ENCODE measurements at places on chromosomes 3 and 15.

DNA sequence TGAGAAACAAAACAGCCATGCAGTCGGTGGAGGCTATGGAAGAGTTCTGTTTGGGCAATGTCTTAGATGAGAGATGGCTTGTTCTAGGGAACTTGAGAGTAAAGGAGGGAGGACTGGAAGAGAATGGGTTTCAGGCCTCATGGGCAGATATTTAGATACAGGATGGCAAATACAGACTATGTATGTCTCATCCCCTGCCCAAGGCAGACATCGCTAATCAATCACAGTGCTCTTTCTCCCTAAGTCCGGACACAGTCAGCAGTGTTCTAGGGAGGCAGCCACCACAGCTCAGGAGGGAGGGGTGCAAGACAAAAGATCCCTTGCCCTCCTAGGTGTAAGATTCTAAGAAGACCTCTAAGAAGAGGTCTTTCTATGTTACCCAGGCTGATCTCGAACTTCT lies 159.3 kb upstream of the TLE3 start:
- DNase-seq: no peak

GRCh38 chr15:100759106-100759505 lies 120.5 kb upstream of the ALDH1A3 start:
- DNase-seq: no peak

DNA sequence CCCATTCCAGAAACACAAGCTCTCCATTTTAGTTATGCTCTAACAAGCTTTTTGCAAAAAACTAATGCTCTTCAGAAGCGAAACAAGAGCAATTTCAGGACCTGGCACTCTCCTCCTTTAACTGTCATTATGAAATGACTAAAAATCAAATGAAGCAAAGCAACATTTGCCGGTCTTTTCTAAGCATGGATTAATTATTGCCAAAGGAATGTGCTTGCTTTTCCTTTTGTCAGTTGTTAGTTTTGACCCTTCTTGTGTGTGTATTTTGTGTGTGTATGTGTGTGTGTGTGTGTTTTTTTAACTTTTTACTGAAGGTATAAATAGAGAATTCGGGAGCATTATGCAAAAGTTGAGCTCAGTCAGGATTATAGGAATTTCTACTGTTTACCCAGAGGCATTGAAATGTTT lies 509.1 kb downstream of the TUSC7 start:
- DNase-seq: no peak

- peak; percentile 50 for DNase-seq
Observed at GRCh38 chr3:127694467-127695215, 21.9 kb downstream of the ABTB1 start.

DNA sequence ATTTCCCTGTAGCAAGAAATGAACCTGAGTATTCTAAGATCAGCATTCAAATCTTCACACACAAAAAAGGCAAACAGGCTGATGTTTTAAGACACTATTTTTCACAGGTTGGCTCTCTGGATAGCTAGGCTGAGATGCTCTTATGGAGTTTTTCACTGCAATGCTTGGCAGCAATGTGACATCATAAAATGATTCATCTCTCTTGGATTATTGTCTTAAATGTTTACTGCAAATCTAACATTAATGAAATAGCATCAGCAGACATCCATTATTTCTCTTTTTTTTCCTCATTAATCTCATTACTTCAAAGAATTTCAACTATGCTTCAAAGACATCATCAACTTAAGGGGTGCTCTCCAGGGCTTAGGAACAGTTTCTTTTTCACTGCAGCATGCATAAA lies 23.6 kb upstream of the SSUH2 start:
- DNase-seq: no peak

DNA sequence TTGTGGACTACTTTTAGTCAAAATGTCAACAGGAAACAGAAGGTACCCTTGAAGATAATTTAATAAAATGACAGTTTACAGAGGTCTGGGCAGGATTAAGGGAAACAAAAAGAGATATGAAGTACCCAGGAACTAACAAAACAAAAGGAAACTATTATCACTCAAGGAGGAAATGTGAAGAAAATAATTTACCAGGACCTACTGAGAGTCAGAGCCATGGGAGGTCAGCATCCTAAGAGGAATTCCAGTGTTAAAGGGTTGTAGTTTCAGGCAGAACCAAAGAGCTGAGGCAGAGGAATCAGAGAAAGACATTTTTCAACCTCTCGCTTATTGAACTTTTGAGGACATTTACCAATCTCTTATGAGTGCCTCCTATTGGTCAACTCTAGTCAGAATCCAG lies 408.9 kb upstream of the CBLB start:
- DNase-seq: no peak

DNA sequence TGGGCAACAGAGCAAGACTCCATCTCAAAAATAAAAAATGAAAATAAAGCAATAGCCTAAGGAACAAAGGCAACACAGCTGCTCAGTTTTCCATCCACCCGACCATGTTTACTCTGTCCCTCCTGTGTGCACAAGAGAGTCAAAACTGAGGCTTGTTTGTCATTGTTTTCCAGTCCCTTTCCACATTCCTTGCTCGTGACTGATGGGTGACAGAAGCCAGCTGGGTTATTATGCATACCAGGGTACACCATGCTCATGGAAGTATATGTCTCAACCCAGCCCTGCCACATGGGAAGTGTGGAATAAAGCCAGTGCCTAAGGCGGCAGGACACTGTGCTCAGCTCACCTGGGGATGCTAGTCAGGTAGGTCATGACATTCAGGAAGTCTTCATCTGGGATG lies 49.5 kb downstream of the MCF2L2 start:
- DNase-seq: no peak

GRCh38 chr3:40336511-40337135 lies 27.1 kb downstream of the EIF1B start:
- DNase-seq: no peak

GRCh38 chr3:48966367-48966766 lies 23.7 kb upstream of the P4HTM start:
- no peak for DNase-seq

All from WERI-Rb-1 (cell line).